ENCODE measurements at places on chromosomes 2 and 18.

- no peak for DNase-seq
Observed at GRCh38 chr2:26461601-26462023, 16.3 kb downstream of the OTOF start.

DNA sequence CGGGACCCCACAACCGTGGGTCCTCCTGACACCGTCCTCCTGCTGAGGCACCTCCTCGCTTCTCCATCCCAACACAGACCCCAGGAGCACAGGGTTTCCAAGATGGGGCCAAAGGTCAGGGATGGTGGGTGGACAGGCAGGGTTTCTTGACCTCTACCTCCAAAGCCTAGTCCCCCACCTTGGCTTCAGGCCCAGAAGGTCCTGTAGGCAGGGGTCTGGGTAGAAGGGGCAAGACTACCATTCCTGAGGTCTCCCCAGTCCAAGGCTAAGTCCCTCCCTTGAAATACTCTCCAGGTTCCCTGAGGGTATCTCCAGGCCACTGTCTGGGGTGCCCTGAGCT, 7.1 kb downstream of the CYP26B1 start:
- no peak for DNase-seq

- DNase-seq, result no peak
Observed at GRCh38 chr2:46175419-46175818, 121.8 kb upstream of the EPAS1 start.

DNA sequence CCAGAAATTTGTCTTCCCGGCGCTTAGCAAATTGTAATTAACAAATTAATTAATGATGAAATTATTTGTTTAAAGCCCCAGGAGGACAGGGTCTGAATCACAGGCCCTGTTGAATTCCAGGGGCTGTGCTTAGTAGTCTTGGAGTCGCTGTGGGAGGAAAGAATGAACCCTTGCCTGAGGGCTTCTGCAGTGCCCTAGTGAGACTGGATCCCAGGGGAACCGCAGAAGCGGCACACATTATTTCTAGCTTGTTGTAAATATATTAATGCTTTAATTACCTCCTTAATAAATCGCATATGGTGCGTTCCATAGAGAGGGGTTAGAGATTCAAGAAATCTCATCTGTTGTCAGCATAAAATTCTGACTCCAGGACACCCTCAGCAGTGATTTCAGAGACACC, 235.4 kb downstream of the CELF4 start:
- DNase-seq, result no peak

DNA sequence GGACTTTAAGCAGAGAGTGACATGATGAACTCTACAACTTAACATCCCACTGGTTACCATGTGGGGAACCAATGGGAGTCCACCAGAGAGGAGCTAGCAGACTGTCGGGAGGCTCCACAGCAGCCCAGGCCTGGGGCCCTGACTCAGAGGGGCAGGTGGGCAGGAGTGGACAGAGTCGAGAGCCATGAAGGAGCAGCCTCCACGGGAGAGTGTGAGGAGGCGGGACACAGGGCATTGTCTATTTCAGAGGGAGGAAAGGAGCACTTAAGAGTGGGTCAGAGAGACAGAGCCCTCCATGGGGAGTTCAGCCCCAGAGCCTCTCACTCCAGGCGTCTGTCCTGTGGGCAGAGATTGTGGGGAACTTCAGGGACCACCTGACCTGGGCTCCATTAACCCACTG, 118.7 kb downstream of the CYP26B1 start:
- no peak for DNase-seq

DNA sequence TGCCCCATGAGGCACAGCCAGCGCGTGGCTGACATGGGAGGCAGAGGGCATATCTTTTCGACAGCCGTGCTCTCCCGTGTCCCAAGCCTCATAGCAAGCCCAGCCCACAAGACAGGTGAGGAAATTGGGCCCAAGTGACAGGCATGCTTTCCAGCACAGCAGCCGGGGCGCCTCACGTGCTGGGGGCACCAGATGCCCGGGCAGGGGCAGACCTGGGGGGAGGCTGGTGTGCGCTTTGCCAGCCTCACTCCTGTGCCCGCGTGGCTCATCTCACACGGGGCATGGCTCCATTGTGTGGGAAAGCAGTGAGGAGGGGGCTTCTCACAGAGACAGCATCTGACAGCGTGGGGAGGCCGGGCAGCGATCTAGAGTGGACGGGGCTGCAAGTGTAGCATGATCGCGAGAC, 93.2 kb downstream of the USP40 start:
- DNase-seq, result no peak

DNA sequence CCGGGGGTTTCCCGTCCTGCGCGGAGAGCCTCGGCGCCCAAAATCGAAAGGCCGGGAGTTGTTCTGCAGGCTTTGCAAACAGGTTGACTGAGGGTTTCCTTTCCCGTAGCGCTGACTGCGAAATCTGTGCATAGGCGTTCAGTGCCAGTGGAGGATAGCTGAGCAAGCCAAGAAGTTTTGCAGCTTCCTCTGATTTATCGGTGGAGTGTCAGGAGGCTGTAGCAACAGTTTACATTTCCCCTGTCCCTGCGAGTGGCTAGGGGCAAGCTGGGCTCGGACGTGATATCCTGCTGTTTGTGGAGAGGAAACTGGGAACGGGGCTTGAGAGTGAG, 694 bp downstream of the THSD7B start:
- no peak for DNase-seq

- no peak for DNase-seq
Observed at GRCh38 chr2:208618220-208618619, 211.6 kb downstream of the PTH2R start.

GRCh38 chr2:184906709-184907108, 308.4 kb downstream of the ZNF804A start:
- DNase-seq, result no peak

GRCh38 chr18:13564579-13564978, 161.8 kb downstream of the FAM210A start:
- no peak for DNase-seq

- DNase-seq, result no peak
Observed at GRCh38 chr2:197369228-197369932, 58.8 kb upstream of the ANKRD44 start.

- DNase-seq, result no peak
Observed at GRCh38 chr2:109049022-109049421, 60.0 kb upstream of the EDAR start.

- no peak for DNase-seq
Observed at GRCh38 chr2:100367163-100367562, 44.9 kb upstream of the LONRF2 start.

DNA sequence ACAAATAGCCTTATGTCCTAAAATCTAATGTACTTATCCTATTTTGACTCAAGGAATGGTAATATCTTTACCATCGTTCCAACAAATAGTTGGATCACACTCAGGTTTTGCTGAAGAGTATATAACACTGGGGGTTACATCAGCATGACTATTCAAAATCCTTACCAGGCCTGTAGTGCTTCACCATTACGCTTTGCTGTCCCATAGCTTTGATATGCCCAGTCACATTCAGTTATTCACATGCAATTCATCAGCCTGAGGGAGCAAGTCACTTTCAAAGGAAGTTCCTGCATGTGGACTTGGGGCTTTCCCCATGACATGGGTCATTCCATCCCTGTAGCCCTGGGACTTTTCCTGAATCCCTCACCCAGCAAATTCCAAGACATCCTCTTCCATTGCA, 39.6 kb downstream of the FTCDNL1 start:
- no peak for DNase-seq

DNA sequence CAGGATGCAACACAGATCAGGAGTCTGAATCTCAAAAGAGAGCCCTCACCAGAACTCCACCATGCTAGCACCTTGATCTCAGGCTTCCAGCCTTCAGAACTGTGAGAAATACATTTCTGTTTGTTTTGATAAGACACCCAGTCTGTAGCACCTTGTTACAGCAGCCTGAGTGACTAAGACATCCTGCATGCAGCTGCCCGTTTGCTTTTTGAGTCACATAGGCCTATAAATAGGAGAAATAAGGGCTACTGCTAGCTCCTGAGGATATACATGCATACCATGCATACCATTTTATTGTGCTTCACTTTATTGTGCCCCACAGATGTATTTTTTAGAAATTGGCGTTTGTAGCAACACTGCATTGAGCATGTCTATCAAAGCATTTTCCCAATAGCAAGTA, 337.8 kb downstream of the CDH2 start:
- DNase-seq, result no peak

GRCh38 chr2:162475661-162476060, 131.7 kb downstream of the GCA start:
- DNase-seq, result no peak

- DNase-seq, result no peak
Observed at GRCh38 chr2:136065384-136065783, 52.6 kb downstream of the CXCR4 start.

- no peak for DNase-seq
Observed at GRCh38 chr18:5370332-5370731, 74.8 kb upstream of the ZBTB14 start.

DNA sequence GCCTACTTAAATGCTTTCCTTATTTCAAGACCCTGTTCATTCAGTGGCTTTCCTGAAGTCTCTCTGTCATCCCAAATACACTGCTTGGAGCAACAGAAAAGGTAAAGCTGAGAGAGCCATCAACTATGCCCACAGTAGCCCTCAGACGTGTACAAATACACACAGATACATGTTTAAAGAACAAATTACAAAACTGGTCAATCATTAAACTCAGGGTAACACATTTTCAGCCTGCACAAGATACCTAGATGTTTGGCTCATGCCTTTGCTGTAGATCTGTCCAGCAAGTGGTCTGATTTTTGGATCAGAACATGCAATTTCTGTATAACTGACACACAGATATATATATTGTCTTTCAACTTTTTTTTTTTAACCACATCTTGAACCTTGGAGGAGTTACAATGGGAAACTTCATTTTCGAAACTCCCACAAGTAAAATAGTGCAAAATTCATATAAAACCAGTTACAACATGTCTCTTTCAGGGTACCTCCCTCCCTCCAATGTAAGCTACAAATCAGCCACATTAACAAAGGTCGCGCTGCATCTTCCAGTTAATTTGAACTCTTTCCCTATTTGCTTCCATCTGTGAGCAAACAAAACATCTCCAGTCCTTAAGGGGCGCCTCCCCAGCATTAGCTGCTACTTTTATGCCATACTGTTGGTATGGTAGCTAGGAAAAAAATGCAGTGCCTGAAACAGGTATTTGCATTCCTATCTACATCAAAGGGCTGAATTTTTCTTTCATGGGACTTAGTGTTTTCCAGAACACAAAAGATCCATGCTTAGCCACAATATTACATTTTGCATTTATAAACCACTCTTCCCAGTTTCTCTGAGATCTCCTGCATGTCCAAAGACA, 311.9 kb downstream of the NRXN1 start:
- no peak for DNase-seq

- DNase-seq, result no peak
Observed at GRCh38 chr2:201261471-201261870, 1.1 kb downstream of the CASP8 start.

- no peak for DNase-seq
Observed at GRCh38 chr2:210000464-210001324, 1.7 kb upstream of the RPE start.

DNA sequence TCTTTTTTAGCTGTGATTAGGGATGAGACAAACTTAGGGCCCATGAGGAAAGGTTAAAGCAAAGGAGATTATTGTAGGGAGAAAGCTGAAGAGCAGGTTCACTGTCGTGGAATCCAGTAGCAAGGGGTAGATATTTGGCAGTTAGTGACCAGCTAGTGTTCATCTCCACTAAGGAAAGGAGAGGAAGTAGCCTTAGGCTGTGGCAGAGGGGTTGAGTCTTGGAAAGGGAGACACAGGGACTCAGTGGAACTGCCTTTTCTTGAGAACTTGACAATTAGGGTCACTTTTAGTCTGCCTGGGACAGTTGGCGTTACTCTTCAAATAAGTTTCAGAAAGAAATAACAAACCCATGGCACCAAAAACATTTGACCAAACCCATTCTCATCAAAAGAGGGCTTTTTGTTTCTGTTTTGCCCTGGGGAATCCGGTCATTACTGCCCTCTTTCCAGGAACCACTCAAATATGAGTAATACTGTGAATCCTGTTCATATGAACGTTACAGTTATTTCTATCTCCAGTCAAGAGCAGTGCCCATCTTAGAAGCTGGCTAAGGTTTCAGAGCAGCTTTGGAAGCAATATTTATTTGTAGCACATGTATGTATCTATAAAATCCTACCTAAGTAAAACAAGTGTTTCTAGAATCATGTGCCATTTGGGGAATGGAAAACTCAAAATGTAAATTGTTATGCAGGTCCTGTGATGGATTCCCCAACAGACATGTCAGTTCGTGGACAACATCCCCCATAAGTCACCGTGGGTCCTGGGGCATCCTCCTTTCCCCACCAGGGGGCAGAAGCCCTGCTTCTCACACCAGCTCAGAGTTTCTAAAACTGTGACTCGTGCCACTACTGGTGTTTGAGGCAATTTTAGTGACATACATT, 77.3 kb upstream of the PHLPP1 start:
- peak; percentile 12 for DNase-seq

DNA sequence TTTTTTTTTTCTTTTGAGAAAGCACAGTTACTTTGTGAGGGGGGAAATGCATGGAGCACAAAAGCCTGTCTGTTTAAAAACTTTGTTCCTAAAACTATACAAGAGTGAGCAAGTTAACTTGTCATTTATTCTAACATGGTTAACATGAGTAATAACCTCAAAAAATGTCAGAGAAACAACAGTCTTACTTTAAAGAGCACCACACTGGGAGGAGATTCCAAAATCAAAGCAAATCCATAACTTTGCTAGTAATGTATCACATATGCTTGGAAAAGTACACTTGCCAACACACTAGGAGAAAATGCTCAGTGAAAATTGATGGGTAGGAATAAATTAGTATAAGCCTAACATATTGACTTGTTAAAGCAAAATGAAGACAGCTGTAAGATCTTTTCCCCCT, 157.1 kb downstream of the PRPF40A start:
- no peak for DNase-seq

DNA sequence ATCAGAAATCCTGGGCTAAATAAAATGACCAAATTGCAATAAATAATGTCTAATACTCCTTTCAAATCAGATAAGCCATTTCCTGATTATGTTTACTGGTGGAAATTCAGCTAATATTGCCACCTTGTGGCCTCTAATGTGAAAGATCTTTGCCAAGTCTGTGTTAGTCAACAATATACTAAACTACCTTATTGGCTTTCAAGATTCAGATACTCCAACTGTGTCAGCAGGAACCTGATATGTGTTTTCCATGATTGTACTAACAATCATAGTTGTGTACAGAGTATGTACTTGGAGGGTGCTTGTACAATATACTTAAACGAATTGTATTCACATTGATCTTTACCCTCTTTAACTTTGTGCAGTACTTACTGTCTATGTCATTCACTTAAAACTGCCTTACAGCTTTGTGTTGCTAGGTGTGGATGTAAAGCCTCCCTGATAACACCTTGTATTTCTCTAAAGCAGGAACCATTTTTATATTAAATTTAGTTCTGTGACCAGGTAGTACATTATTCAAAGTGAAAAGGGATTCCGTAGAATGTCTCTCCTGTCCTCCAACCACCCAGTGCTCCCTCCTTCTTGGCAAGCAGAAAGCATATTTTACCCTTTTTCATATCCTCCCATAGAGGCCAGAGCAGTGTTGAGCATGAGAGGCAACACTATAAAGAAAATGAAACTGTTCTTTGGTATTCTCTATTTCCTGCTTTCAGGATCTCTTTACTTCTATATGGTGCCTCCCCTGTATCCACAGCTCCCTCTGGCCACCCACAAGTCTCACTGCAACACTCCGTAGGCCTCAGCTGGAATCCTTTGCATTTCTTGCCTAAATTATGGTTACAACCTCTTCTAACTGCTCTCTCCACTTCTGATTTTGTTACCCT, 75.2 kb upstream of the C2orf15 start:
- DNase-seq, result no peak
